ENCODE measurements at places on chromosomes 2 and 18. TPM values are rescaled to one million over a fixed set of nuclear protein-coding genes. Genes with fewer than 3 reads are reported as not detected.

- no peak overlapping the region for H3K4me3 ChIP-seq
- H3K27me3 ChIP-seq, result no peaks in the 10 kb centered on the region
- no peaks in the 10 kb centered on the region for H3K36me3 ChIP-seq
- DNase-seq, result no peak
Observed at GRCh38 chr2:71256421-71256820, 29.5 kb upstream of the PAIP2B start.

- no peaks in the 10 kb centered on the region for H3K27me3 ChIP-seq
- peak overlapping the region; percentile 60 for H3K27ac ChIP-seq
- DNase-seq, result no peak
Observed at GRCh38 chr18:75247611-75248421, 37.2 kb downstream of the TSHZ1 start.

GRCh38 chr18:26424428-26425147 lies 123.8 kb downstream of the KCTD1 start:
- H3K27me3 ChIP-seq, result no peaks in the 10 kb centered on the region
- no peak for DNase-seq
- no peaks in the 10 kb centered on the region for H3K36me3 ChIP-seq
- no peaks in the 10 kb centered on the region for H3K4me1 ChIP-seq

GRCh38 chr2:27400348-27401135 lies 8.8 kb downstream of the PPM1G start:
- H3K36me3 ChIP-seq, result no peaks in the 10 kb centered on the region
- H3K4me3 ChIP-seq, result no peak overlapping the region
- no peaks in the 10 kb centered on the region for H3K27me3 ChIP-seq
- H3K27ac ChIP-seq, result no peak overlapping the region
- no peak for DNase-seq

GRCh38 chr2:54979321-54980044 lies 70.8 kb downstream of the RTN4 start:
- no peak for DNase-seq
- H3K4me3 ChIP-seq, result no peak overlapping the region
- peak overlapping the region; percentile 10 for H3K27ac ChIP-seq

- H3K27ac ChIP-seq, result no peak overlapping the region
- no peaks in the 10 kb centered on the region for H3K36me3 ChIP-seq
- no peaks in the 10 kb centered on the region for H3K4me1 ChIP-seq
- H3K27me3 ChIP-seq, result no peaks in the 10 kb centered on the region
Observed at GRCh38 chr2:13745330-13745729, 887.2 kb upstream of the LRATD1 start.

The TET3 gene
- 32.1 TPM for total RNA-seq
